PC-9 (cell line): ENCODE measurements at places on chromosomes 2 and 18. TPM values are rescaled to one million over a fixed set of nuclear protein-coding genes. Genes with fewer than 3 reads are reported as not detected.

CYTIP gene
- not detected in 2 replicates for total RNA-seq

ITGA4 gene
- 0.15 and 0.35 TPM in 2 replicates for total RNA-seq

KYNU gene
- 44.5 and 55.7 TPM in 2 replicates for total RNA-seq

SLC16A14 gene
- total RNA-seq, result 0.57 and 1.4 TPM in 2 replicates

RGPD4 gene
- not detected in 2 replicates for total RNA-seq

IL18R1 gene
- 1.9 and 3.4 TPM in 2 replicates for total RNA-seq

M1AP gene
- total RNA-seq, result 4.5 and 7.7 TPM in 2 replicates

CDH2 gene
- total RNA-seq, result 6.4 and 8.5 TPM in 2 replicates

- DNase-seq, result no peak
- no peaks in the 10 kb centered on the region for H3K27me3 ChIP-seq
- no peaks in the 10 kb centered on the region for H3K4me1 ChIP-seq
- H3K27ac ChIP-seq, result no peak overlapping the region
Observed at GRCh38 chr2:203185864-203186263, 53.0 kb upstream of the CYP20A1 start.

DNA sequence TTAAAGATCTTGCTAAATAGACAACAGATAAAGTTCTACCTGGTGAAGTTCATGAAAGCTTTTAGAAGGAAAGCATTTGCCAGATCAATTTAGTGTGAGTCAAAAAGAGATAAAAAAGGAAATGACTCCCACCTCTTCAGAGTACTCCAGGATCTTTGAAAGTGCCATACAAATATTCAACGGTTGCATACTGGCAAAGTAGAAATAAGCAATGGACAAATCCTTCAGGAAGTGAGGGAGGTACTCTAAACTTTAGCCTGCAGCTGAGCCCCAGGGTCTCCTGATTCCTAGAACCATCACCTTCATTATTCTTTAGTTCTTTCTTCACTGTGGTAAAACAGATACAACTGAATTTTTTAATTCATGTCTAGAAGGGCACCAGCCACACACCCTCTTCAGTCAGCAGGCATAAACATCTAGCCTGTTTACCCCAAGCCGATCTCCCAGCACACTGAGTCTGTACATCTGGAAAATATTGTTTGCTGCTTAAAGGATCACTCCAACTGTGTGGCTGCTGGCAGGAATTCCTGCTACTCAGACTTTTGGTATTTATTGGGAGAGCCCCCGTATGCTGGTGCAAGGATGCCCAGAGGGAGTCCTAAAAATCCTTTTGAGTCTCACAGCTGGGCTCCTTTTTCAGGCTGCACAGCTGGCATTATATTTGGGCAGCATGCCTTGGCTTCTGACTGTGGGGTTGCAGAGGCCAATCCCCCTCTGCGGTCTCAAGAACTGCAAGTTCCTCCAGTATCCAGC is 72.3 kb upstream of the SESTD1 start:
- no peak overlapping the region for H3K4me3 ChIP-seq
- no peak for DNase-seq
- no peaks in the 10 kb centered on the region for H3K36me3 ChIP-seq
- peaks cover 24% of the 10 kb centered on the region for H3K4me1 ChIP-seq
- H3K27ac ChIP-seq, result no peak overlapping the region

- no peak overlapping the region for H3K27ac ChIP-seq
- no peak overlapping the region for H3K4me3 ChIP-seq
- no peaks in the 10 kb centered on the region for H3K36me3 ChIP-seq
- H3K27me3 ChIP-seq, result no peaks in the 10 kb centered on the region
- no peak for DNase-seq
- H3K4me1 ChIP-seq, result no peaks in the 10 kb centered on the region
Observed at GRCh38 chr2:197878792-197879191, 74.4 kb downstream of the PLCL1 start.

DNA sequence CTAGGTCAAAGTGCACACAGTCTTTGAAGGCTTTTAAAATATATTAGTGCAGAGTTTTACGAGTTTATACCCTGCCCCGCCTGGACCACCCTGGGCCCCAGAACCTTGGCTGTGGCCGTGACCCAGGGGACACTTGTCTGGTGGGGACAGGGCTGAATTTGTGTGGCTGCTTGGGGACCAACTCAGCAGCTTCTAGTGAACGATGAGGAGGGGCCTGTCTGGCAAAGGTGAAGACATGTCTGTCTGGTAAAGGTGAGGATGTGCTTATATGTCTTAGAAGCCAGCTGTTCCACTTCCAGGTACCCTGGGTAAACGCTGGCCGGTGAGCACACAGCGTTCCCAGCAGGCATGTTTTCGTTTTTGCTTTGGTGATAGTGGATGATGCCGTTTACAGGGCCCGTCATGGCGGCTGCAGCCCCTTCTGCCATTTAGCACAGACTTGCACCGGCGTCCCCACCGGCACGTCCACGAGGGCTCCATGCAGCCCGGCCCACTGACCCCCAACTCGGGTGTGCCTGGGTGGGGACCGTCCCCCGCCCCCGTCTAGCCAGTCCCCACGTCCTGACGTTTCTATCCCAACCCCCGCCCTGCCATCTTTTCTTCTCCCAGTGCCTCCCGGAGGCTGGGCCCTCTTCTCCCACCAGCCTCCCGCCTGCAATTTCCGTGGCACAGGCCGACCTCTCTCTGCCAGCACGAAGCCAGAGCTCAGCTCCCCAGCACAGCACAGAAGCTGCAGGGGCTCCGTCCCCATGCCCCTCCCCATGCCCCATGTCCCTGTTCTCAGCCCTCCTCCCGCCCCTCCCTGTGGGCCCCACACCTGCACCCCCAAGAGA is 67.8 kb downstream of the SLC66A2 start:
- H3K4me3 ChIP-seq, result no peak overlapping the region
- H3K36me3 ChIP-seq, result no peaks in the 10 kb centered on the region
- H3K27me3 ChIP-seq, result peaks cover 30% of the 10 kb centered on the region
- no peak overlapping the region for H3K27ac ChIP-seq
- no peaks in the 10 kb centered on the region for H3K4me1 ChIP-seq

GRCh38 chr2:223952280-223952968 is 4.8 kb upstream of the MRPL44 start:
- H3K4me1 ChIP-seq, result peaks cover 18% of the 10 kb centered on the region
- H3K27ac ChIP-seq, result no peak overlapping the region
- no peak for DNase-seq
- H3K36me3 ChIP-seq, result no peaks in the 10 kb centered on the region

- peaks cover 3% of the 10 kb centered on the region; the same call in 1 of the 2 replicates for H3K36me3 ChIP-seq
- H3K27ac ChIP-seq, result peak overlapping the region; percentile 94
- peak overlapping the region; percentile 46 for H3K4me3 ChIP-seq
- peaks cover 51% of the 10 kb centered on the region for H3K4me1 ChIP-seq
- peak; percentile 52 for DNase-seq
- H3K27me3 ChIP-seq, result no peaks in the 10 kb centered on the region
Observed at GRCh38 chr18:76476665-76477561, 18.1 kb downstream of the ZNF516 start.

DNA sequence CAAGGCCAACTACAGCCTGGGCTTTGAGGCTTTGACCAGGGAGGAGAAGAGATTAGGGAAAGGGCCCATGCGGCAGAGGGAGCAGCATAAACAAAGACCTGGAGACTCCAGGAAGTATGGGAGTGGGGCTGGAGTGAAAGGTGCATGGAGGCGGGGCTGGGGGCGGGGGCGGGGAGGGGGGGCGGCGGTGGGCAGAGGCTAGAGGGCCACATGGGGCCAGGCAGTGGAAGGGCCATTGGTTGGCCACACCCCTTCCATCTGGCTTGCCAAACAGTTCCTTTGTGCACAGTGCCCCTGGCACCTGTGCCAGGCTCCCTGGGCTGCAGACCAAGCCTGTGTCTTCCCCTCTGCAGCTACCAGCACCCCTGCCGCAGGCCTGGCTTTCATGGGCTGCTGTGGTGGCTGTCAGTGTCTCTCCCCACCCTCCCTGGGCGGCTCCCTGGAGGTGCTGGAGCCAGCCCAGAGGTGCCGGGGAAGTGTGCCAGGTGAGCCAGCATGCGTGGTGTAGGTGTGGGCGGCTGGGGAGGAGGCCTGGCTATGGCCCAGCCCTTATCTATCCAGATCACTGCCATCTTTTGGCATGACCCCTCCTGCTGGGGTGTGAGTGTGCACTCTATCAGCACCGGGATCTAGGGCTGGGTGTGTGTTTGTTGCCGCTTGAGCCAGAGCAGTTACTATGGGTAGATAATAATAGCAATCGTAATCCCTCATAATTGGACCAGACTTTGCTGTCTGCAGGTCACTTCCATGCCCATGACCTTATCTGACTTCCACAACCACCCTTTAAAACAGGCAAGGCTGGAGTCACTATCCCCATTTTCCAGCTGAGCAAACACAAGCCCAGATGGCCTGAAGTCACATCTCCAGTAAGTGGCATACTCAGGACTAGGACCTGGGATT is 30.5 kb downstream of the DNMT3A start:
- peak; percentile 79 for DNase-seq
- H3K4me3 ChIP-seq, result no peak overlapping the region
- H3K4me1 ChIP-seq, result peaks cover 20% of the 10 kb centered on the region
- no peaks in the 10 kb centered on the region for H3K36me3 ChIP-seq

GRCh38 chr2:105660489-105660888 is 84.2 kb upstream of the NCK2 start:
- no peak for DNase-seq
- H3K4me1 ChIP-seq, result no peaks in the 10 kb centered on the region
- H3K36me3 ChIP-seq, result no peaks in the 10 kb centered on the region
- no peak overlapping the region for H3K27ac ChIP-seq
- H3K4me3 ChIP-seq, result no peak overlapping the region
- H3K27me3 ChIP-seq, result peaks cover 7% of the 10 kb centered on the region; the same call in 1 of the 2 replicates

- no peaks in the 10 kb centered on the region for H3K36me3 ChIP-seq
- no peak overlapping the region for H3K4me3 ChIP-seq
- peaks cover 11% of the 10 kb centered on the region for H3K4me1 ChIP-seq
- H3K27ac ChIP-seq, result no peak overlapping the region
- no peaks in the 10 kb centered on the region for H3K27me3 ChIP-seq
- DNase-seq, result peak; percentile 52
Observed at GRCh38 chr18:36850527-36851201, 21.7 kb downstream of the KIAA1328 start.

DNA sequence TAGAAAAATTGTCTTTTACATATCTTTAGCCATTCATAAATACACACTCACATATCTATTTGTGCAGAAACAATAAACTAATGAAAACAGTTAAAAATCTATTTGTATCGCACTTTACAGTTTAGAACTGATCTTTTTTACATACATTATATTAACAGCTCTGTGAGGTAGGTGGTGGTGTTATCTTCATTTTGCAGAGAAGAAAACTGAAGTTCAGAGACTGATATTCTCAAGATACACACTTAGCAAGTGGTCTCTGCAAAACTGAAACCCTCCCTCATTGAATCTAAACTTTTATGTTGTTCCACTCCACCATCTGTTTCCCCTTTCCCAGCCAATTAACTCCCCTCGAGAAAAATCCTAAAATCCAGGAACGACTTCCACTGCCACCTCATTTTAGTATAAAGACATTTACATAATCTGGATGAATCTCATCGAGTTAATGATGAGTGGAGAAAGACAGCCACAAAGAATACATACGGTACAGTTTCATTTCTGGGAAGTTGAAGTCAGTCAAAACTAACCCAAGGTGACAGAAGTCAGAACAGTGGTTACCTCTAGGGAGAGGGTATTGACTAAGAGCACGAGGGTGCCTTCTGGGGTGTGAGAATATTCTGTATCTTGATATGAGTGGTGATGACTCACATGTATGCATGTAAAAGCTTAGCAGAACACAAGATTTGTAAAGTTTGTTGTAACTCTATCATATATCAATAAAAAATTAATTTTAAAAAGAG is 524.2 kb upstream of the TCF4 start:
- peak; percentile 36 for DNase-seq
- H3K4me1 ChIP-seq, result peaks cover 21% of the 10 kb centered on the region
- no peaks in the 10 kb centered on the region for H3K36me3 ChIP-seq
- H3K27me3 ChIP-seq, result no peaks in the 10 kb centered on the region

- H3K27me3 ChIP-seq, result no peaks in the 10 kb centered on the region
- H3K27ac ChIP-seq, result no peak overlapping the region
- H3K4me3 ChIP-seq, result no peak overlapping the region
- H3K4me1 ChIP-seq, result peaks cover 18% of the 10 kb centered on the region
- no peak for DNase-seq
Observed at GRCh38 chr2:222782201-222782730, 78.6 kb upstream of the ACSL3 start.

GRCh38 chr18:43435851-43436250 is 158.6 kb upstream of the SYT4 start:
- H3K27ac ChIP-seq, result no peak overlapping the region
- H3K27me3 ChIP-seq, result no peaks in the 10 kb centered on the region
- no peak overlapping the region for H3K4me3 ChIP-seq
- no peaks in the 10 kb centered on the region for H3K4me1 ChIP-seq
- no peak for DNase-seq

- H3K4me3 ChIP-seq, result no peak overlapping the region
- H3K36me3 ChIP-seq, result no peaks in the 10 kb centered on the region
- no peak for DNase-seq
- no peaks in the 10 kb centered on the region for H3K27me3 ChIP-seq
Observed at GRCh38 chr2:20737505-20737904, 70.6 kb downstream of the GDF7 start.

GRCh38 chr2:26270373-26270772 is 25.6 kb downstream of the HADHB start:
- no peak overlapping the region for H3K27ac ChIP-seq
- H3K36me3 ChIP-seq, result no peaks in the 10 kb centered on the region
- H3K4me3 ChIP-seq, result no peak overlapping the region
- H3K4me1 ChIP-seq, result peaks cover 21% of the 10 kb centered on the region
- DNase-seq, result no peak

GRCh38 chr18:74351354-74351753 is 35.7 kb downstream of the C18orf63 start:
- H3K4me1 ChIP-seq, result no peaks in the 10 kb centered on the region
- H3K36me3 ChIP-seq, result no peaks in the 10 kb centered on the region
- no peak overlapping the region for H3K4me3 ChIP-seq
- H3K27ac ChIP-seq, result no peak overlapping the region
- H3K27me3 ChIP-seq, result peaks cover 33% of the 10 kb centered on the region
- DNase-seq, result no peak

GRCh38 chr2:136917411-136917881 is 152.1 kb downstream of the THSD7B start:
- no peak overlapping the region for H3K4me3 ChIP-seq
- H3K36me3 ChIP-seq, result no peaks in the 10 kb centered on the region
- no peak for DNase-seq
- no peaks in the 10 kb centered on the region for H3K27me3 ChIP-seq
- no peak overlapping the region for H3K27ac ChIP-seq

DNA sequence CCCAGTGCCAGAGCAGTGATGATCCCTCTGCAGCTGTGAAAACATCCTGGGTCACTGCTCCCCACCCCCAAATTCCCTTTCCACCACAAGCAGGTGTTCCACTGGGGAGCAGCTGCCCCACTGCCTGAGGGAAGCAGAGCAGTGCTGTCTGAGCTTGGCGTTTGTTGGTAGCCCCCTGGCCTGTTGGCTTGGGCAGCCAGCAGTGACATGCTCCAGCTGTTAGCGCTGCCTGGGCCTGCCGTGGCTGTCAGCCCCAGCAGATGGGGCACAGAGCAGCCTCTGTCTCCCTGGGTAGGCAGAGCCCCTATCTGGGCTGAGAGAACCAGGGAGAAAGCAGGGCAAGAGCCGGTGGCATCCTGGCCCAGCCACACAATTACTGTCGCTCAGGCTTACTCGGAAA is 247.7 kb downstream of the GLI2 start:
- no peak for DNase-seq
- no peak overlapping the region for H3K4me3 ChIP-seq
- H3K4me1 ChIP-seq, result no peaks in the 10 kb centered on the region; the same call in 1 of the 2 replicates
- H3K27me3 ChIP-seq, result peaks cover 26% of the 10 kb centered on the region; the same call in 1 of the 2 replicates
- no peaks in the 10 kb centered on the region for H3K36me3 ChIP-seq
- no peak overlapping the region for H3K27ac ChIP-seq

GRCh38 chr2:12032398-12032797 is 286.0 kb downstream of the LPIN1 start:
- peaks cover 24% of the 10 kb centered on the region for H3K4me1 ChIP-seq
- H3K4me3 ChIP-seq, result no peak overlapping the region
- H3K27me3 ChIP-seq, result no peaks in the 10 kb centered on the region
- no peak for DNase-seq
- H3K27ac ChIP-seq, result no peak overlapping the region
- H3K36me3 ChIP-seq, result no peaks in the 10 kb centered on the region
